Activated CD4-positive, CD25-positive, alpha-beta regulatory T cell treated with anti-CD3 and anti-CD28 coated beads, Interleukin-2, amount 50 U/mL, for 72 hours (primary cell): ENCODE measurements at places on chromosomes 6 and 20.

DNA sequence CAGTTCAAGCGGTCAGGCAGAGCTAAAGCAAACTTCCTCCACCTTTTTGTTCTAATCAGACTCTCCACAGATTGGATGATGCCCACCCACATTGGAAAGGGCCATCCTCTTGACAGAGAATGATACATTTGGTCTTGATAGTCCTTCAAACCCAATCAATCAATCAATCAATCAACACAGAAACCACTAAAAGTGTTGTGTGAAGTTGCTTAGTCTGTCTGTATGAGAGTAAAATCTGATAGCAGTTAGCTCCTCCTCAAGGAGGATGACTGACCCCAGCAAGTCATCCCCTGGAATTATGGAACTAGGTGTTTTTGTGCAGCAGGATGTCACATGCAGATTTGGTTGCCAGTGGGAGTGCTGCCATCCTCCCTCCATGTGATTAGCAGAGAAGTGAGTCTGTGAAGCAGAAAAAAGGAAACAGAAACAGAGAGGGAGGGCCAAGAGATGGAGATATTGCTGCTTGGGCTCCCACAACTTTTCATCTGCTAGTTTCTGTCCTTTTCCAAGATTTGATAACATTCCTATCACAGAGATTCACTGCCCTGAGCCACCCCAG, 32.0 kb upstream of the SSTR4 start:
- DNase-seq, result no peak

- DNase-seq, result no peak
Measured at GRCh38 chr6:25558155-25558817, 93.7 kb upstream of the SCGN start.

- no peak for DNase-seq
Measured at GRCh38 chr6:160810238-160810637, 108.2 kb downstream of the PLG start.

DNA sequence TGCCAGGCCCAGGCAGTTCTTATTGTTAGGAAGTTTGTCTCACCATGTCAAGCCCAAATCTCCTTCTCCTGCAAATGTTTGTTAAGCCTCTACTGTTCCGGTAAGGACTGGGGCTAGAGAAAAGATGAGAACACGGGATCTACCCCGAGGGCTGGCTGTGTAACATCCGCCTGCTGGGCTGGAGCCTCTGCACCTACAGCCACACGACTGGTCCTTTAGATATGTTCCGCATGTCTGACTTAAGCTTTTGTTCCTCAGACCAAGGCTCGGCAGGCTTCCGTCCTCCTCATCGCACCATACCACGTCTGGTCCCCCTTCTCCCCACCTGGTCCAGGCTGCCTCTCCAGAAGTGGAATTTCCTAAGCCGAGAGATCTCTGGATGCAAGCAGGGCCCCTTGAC, 2.6 kb downstream of the GHRH start:
- DNase-seq, result no peak

- no peak for DNase-seq
Measured at GRCh38 chr20:44908987-44909871, 631 bp upstream of the PABPC1L start.

DNA sequence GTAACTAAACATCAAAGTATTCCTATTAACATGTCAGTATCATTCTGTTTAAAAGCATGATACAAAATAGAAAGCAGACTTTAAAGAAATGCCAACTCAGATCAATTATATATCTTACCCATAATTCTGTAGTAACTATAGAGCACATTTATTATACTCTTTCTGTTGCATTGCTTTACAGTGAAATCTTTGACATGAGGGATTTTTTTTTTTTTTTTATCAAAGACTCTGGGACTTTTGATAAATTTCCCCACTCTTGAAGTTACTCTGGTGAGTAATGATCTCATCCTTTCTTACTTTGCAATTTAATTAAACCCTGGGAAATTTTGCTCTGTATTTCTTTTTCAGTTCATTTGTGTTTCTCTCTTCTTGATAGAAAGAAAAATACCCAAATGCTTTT, 17.4 kb downstream of the ADGRF4 start:
- no peak for DNase-seq

GRCh38 chr6:31697555-31697954, 5.6 kb downstream of the ABHD16A start:
- no peak for DNase-seq

- DNase-seq, result no peak
Measured at GRCh38 chr6:28747631-28748157, 176.1 kb downstream of the TRIM27 start.

DNA sequence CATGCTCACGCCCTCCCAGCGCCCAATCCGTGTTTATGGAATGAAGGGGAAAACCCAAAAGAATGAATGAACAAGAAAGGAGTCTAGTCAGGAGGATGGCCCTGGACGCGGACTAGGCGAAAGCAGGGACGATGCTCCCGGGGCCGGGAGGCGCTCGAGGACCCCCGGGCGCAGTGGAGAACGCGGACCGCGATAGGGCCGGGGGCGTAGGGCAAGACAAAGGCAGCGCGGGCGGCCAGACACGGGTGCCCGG, 758 bp downstream of the GCLC start:
- DNase-seq, result no peak

- DNase-seq, result no peak
Measured at GRCh38 chr6:39684790-39685488, 40.3 kb downstream of the KIF6 start.

GRCh38 chr6:71114986-71115385, 158.1 kb upstream of the B3GAT2 start:
- no peak for DNase-seq

- DNase-seq, result no peak
Measured at GRCh38 chr6:42961020-42961470, 491 bp downstream of the GNMT start.

DNA sequence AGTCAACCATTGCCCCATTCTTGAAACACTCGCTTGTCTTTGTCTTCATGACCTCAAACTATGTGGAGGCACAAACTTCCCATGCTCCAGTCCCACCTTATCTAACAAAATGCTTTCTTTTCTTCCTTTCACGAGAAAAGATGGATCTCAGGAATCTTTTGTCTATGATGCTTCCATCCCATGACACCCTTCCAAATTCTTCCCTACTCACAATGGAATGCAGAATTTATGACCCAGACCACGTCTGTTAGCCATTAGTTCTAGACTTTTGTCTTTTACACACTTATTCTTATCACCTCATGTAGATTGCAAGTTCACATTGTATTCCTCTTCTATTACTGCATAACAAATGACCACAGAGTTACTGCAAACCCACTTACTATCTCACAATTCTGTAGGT, 24.2 kb upstream of the LAMP5 start:
- DNase-seq, result no peak

DNA sequence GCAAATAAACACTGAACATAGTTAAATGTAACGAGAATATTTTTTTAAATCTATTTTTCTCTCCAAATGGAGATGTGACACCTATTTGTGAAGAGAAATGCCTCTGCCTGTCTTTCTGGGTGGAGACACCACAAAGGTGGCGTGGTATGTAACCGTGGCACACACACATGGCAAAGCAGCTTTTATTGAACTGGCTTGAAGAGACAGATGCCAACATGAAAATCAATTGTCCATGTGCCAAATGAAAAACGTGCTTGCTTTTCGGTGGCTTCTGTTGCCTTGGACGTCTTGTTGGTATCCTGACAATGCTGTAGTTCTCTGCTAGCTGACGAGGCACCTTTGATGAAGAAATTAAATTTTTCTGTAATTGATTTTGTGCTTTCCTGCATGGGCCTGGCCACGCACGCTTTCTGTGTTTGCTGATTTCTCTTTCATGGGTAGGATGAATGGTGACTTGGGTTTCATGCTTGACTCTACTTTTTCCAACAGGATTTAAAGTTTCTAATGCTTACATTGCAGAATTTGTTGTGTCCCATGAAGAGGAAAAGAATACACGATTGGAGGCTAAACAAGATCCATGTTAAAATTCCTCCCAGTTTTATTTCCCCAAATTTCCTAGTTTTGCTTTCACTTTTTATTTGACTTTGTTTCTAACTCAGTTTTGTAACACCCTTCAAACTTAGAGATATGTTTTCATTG, 202.6 kb downstream of the TMEM242 start:
- no peak for DNase-seq

DNA sequence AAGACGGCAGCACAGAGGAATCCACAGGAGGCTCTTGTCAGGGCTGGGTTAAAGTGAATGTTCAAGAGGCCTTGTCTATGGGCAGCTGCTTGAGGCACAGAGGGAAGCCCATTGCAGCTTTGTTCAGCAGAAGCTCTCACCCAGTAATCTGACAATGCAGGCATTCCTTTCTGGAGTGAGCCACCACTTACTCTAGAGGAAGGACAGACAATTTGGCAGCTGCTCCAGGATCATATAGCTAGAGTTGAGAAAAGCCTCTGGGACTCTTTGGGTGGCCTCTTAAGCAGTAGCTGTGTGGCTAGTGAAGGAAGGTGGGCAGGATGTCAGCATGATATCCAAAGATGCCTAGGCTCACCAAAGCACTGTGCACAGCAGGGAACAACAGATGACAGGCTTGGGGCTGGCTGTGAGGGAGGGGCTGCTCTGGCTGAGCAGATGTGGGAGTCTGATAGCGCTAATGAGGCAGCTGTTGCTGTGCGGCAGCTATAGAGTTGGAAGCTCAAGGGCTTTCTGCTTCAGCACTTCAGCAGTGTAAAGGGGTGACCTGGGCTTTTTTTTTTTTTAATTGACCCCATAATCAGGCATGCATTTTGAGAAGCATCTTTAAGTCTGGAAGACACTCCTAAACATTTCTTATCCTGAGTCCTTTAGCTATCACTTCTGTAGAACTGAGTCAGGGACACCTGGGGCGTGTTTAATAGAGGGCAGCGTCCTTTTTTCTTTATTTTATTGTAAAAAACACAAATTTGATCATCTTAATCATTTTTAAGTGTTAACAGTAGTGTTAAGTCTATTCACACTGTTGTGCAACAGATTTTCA, 27.2 kb downstream of the CMTR1 start:
- no peak for DNase-seq

DNA sequence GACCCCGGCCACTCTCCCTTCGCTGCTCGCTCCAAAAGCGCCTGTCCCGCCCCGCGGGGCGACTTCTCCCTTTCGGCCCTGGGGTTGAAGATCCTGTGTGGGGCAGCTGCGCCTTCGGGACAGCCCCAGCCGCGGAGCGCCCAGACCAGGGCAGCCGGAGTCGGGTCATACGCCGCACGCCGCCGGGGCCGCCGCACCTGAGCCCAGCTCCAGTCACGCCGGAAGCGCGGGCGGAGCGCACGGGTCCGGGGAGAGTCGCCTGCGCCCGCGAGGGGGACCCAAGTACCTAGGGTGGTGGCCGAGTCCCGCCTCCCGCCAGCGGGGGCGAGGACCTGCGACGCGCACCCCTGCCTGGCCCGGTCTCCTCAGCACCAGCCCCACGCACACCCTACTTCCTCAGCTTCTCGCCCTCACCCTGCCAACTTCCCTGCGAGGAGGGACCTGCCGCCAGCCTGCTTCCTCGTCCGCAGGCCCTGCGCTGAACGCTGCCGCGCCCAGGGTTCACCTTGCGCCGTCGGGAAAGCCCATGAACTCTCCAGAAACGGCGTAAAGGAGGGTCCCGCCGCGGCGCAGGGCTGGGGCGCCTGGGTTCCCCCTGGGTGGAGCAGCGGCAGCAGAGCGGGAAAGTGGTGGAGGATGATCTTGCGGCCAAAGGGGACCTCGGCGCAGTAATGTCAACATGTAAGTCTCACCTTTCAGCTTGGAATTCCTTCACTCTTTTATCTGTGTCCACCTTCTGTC, at the start of gene ADGRG6:
TSS of gene ADGRG6 (plus strand) at position 357 of the 741 bp plus-strand sequence. CDS start at position 680, 323 bp downstream.
- DNase-seq, result peak; percentile 37

GRCh38 chr6:145865595-145865994, 51.0 kb upstream of the FBXO30 start:
- no peak for DNase-seq

- no peak for DNase-seq
Measured at GRCh38 chr6:37490536-37491170, 9.0 kb downstream of the CCDC167 start.

DNA sequence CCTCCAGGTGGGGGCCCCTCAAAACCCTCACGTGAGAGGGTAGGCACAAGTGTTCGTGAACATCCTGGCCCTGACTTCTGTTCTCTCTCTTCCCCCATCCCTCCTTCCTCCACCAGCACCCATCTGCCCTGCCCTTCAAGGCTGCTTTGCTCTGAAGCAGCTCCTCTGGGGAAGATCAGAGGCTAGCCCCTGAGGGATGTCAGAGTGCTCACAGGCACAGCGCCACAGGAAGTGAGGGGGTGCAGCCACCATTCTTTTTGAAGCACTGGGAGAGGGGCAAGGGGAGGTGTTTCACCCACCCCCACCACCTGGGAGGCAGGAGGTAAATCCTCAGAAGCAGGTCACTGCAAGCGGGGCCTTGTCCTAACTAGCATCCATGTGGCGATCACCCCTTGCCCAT, 11.4 kb downstream of the MOCS1 start:
- DNase-seq, result no peak

GRCh38 chr6:27829453-27830211, 82.6 kb downstream of the OR2B2 start:
- DNase-seq, result no peak

DNA sequence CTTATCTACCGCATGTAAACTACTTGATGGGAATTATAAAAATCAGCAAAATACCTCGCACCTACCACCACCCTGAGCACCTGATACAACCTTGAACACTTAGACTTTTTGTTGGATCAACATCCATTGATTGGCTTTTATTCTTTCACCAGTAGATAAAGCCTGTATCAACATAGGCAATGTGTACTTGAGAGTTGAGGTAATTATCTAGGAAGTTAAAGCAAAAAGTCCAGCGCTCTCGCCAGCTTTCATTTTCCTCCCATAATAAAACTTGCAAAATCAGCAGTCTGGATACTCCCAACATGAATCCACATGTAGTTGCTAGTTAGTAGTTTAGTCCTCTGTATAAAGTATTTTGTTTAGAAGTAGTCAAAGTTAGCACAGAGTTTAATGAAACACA, 132.0 kb upstream of the PRDM1 start:
- DNase-seq, result no peak

- DNase-seq, result no peak
Measured at GRCh38 chr6:168071620-168072019, 7.4 kb downstream of the FRMD1 start.

- DNase-seq, result no peak
Measured at GRCh38 chr6:84773431-84774156, 9.2 kb upstream of the TBX18 start.

- no peak for DNase-seq
Measured at GRCh38 chr20:46203510-46203837, 85.4 kb downstream of the CD40 start.

DNA sequence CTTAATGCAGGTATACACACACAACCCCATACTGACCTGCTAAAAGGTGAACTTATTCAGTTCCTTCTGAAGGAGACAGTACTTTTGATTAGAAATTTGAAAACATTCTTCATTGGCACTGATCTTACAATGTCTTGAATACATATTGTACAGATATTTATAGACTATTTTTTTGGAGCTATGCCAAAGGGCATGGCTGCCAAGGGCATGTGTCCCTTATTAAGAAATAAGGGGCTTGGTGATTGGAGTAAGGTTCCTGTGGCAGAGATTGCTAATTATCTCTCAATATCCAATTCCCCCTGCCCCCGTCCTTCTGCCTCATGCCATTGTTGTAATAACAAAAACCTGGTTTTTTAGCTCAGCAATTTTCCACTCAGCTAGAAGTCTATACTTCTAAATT, 355.9 kb downstream of the FARS2 start:
- DNase-seq, result no peak

DNA sequence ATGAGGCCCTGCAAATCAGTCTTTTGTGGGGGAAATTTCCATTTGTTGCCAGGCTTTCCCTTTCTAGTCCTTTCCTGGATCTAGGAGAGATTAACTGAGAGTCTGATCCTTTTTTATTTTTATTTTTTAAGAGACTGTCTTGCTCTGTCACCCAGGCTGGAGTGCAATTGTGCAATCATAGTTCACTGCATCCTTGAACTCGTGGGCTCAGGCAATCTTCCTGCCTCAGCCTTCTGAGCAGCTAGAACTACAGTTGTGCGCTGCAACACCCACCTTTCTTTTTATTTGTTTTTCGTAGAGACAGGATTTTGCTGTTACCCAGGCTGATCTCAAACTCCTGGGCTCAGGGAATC, 22.9 kb downstream of the OR2B2 start:
- no peak for DNase-seq
